Mesothelial cell of epicardium (in vitro differentiated cells): ENCODE measurements at places on chromosomes 12 and 14.

GRCh38 chr12:3129301-3130056, 52.3 kb downstream of the TSPAN9 start:
- DNase-seq = no peak

DNA sequence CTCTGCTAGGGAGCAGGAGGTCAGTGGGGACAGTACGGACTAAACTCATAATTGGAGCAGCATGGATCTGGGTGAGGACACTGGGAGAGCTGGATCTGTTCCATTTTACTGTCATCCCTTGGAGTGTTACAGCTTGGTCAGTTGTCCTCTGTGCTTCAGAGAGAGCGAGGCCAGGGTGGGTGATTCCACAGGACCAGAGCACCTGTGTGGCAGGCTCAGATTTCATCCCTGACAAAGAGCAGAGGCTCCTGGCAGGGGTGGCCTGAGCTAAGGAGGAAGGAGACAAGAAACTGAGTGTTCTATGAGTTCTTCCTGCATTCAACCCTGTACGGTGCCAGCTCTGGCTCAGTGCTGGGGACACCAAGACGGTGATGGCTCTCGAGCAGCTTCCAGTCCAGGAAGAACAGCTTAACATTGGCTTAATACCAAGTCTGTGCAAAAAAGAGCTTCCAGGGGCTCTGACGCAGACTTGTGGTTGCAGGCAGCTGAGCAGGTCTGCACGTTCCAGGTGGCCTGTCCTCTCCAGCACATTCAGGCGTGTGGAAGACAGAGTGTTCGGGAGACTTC, 8.4 kb upstream of the PGF start:
- no peak for DNase-seq

DNA sequence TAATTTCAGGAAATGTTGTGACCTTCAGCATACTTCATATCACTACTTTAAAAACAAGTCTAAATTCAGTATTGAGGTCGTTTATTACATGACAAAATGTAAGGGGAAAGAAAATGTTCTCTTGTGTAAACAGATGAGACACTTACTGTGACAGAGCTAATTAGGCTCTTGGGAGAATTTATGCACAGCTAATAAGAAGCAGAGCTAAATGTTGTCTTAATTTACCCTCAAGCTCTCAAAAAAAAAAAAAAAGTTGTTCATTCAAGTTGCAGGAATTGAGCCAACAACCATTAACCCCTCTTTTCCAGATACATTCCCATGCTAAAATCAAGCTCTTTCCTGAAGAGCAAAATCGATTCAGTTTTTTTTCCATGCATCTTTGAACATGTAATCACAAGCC, 1419.4 kb downstream of the FSCB start:
- DNase-seq = no peak

- no peak for DNase-seq
Observed at GRCh38 chr12:80135624-80136023, 36.3 kb downstream of the OTOGL start.
